NCI-H187 treated with DMSO at 0.1 percent for 48 hours (cell line): ENCODE measurements at places on chromosomes 2 and 18.

DNA sequence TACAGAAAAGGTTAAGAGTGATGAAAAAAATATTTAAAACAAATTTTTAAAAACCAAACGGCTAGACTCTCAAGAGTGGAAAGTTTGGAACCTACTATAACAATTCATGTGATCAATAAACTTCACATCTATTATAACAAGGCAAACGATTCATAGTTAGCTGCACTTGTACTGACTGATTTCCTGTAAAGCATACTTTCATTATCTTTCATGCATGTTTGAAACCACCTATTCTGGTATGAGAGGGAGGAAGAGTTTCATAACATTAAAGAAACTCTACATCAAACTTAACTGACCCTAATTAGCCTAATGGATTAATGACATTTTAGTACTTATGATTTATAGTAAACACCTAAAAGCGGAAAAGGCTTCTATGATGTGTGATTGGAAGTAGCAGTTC lies 43.7 kb upstream of the VWC2L start:
- no peak for DNase-seq

DNA sequence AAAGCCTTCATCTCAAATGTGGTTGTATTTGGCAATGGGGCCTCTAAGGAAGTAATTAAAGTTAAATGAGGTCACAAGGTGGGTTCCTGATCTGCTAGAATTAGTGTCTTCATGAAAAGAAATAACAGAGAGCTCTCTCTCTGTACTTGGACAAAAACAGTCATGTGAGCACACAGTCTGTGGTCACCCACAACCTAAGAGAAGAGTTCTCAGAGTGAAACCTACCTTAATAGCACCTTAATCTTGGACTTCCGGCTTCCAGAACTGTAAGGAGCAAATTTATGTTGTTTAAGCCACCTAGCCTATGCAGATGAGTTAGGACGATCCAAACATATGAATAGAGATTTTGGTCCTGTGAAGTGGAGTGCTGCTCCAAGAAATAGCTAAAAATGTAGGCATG lies 758.9 kb downstream of the LRRTM4 start:
- DNase-seq: no peak

GRCh38 chr2:234395891-234396420 lies 100.9 kb downstream of the ARL4C start:
- DNase-seq: peak; percentile 54

DNA sequence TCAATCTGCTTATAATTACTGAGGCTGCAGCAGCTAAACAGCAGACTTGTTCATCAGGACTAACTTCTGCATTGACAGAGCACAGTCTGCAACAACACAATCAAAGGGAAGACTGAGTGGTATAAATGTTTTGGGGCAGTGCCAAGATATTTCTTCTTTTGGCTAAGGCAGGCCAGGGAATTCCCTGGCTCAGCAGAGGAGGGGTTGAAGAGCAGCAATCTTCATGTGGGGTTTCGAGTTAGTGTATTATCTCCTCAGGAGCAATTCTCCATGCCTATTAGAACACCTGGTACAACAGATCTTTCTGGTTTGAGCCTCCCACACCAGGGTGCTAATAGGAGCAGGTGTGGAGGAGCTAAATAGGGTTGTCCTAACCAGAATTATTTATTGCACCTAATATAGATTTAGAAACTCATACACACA lies 103.0 kb upstream of the STK17B start:
- DNase-seq: peak; percentile 13

GRCh38 chr2:96769814-96770213 lies 9.1 kb downstream of the CNNM4 start:
- no peak for DNase-seq

DNA sequence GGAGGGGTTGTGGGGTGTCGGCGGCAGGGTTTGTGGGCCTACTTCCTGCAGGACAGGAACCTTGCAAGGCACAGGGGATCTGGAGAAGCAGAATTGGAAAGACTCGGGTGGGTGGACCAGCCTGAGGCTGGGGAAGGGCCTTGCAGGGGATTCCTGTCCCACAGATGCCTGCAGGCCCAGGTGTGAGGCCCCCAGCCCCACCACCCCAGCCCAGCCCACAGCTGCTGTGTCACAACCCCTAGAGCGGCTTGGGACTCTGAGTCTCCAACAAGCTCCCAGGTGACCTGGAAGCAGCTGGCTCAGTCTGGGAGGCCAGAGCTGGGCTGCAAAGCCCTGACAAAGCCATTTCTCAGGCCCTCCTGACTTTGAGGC lies 93.1 kb downstream of the ZFP36L2 start:
- no peak for DNase-seq

DNA sequence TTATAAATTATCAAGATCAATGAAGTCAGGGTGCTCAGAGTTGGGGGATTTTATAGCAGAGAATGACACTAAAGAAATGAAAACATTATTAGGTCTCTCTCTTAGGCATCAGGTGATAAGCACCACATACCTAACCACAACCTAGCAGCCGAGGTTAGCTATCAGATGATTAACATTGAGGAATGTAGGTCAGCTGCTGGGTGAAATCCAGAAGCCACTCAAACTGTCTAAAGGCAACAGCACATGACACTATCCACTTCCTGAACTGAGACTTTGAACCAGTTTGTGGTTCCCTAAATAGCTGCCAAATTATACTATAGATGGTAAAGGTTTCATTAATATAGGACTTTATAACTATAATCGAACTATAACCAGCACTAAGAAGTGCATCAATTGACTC lies 4.7 kb downstream of the EPG5 start:
- no peak for DNase-seq

- no peak for DNase-seq
Measured at GRCh38 chr2:10339647-10340592, 37.2 kb downstream of the HPCAL1 start.

GRCh38 chr2:200469708-200470211 lies 40.1 kb downstream of the KCTD18 start:
- DNase-seq: no peak

DNA sequence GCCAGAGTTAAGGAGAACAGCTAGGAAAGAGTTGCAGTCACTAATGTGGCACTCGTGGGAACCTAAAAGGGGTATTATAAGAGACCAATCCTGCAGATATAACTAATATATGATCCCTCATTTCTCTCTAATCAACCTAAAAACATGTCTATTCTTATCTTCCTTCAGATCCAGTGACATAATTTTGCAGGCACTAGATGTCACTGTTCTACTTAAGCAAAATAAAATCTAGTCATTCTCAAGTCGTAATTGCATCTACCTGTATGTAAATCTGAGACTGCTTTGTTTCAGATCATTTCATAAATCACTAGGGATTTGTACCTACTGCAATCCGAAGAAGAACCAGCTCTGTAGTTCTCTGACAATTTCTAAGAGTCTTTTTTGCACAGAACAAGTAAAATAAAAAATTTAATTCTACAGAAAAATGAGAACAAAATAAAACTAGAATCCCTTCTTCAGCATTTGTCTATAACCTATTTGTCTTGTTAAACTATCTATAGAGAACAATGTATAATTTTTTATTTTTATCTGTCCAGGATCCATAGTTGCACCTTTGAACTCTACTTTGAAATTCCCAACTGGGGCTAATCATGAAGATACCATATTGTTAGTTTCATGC lies 56.5 kb upstream of the ERBB4 start:
- DNase-seq: no peak

- DNase-seq: no peak
Measured at GRCh38 chr2:74648009-74648443, at the start of gene M1AP. Gene M1AP, minus strand, starts transcription at chr2:74648330. Its CDS starts 8,055 bp downstream, at chr2:74640275.

- DNase-seq: no peak
Measured at GRCh38 chr2:174681099-174682006, 82.9 kb downstream of the CHRNA1 start.

DNA sequence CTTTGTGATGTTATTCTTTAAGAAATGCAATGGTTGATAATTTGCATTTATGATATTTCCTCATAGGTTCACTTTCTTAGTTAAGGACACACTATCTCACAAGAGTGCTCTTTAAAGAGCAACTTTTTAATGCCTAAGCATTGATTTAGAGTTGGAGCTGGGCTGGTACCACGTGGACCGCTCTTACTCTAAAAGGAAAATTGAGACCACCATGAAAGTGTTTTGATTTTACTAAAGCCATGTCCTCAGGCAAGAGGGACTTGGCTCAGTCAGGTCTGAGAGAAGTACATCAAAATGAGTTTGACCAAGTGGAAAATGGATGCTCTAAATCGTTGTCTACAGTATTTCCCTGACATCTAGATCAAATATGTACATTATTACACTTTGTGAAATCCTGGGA lies 302.4 kb downstream of the LRRTM1 start:
- no peak for DNase-seq

DNA sequence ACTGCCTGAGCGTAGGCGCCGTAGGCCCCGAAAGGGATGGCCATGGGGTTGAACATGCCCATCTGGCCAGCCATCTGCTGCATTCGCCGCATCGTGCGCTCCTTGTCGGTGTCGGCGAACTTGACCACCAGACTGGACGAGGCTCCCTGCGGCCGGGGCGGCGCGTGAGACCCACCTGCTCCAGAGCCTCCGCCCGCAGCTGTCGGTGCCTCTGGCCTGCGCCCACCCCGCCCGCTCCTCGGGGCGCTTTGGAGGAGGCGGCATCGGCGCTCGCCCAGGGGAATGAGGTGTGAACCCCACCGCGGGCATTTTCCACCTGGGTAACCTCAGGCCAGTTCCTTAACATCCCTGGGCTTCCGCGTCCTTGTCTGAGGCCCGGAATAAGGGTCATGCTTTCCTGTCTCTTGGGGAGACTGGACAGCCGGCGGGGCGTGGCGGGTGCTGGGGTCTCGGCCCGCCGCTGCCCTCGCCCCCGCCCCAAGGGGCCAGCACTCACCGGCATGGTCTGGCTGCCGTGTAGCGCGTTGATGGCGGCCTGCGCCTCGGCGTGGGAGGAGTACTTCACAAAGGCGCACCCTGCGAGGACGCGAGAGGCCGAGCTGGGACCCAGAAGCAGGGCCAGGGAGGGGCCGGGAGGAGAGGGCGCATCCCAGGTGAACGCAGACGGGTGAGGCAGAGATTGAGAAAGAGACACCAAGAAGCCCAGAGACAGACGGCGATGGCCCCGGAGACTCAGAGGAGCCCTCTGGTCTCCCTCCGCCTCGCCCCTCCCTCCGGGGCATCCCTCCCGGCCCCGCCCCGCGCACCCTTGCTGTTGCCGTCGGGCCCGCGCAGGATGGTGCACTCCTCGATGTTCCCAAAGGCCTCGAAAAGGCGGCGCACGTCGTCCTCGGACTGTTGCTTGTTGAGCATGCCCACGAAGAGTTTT lies 291.0 kb downstream of the CELF4 start:
- DNase-seq: no peak

- no peak for DNase-seq
Measured at GRCh38 chr2:37499113-37499512, 154.7 kb downstream of the QPCT start.

DNA sequence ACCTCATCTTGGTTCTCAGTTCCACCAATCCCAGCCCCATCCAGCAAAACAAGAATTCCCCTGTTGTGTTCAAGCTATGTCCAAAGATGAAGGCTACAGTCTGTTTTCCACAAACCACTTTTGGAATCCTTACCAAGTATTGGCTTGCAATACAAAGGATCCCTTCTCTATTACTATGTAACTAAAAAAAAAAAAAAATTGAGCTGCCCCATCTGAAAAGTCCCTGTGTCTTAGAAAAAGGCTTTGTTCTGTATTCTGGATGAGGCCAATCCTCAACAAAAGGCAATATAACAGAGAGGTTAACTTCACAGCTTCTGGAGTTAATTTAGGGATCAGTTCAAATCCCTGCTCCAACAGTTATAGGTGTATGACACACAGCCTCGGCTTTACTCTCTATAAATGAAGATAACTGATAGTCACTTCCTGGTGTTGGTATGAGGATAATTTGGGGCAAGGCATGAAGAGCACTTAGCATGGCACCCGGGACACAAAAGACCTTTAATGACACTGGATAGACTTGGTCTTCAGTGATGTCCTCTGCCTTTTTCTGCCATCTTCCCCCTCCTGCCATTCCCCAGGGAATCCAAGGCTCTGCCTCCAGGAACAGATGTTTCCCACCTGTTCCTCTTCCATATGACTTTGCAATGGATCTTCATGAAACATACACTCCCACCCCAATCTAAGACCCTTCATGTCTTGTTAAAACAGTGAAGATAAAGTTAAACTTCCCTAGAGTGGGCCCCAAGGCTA lies 61.2 kb upstream of the ATL2 start:
- no peak for DNase-seq

- DNase-seq: no peak
Measured at GRCh38 chr18:6878556-6879297, 149.2 kb downstream of the ARHGAP28 start.

DNA sequence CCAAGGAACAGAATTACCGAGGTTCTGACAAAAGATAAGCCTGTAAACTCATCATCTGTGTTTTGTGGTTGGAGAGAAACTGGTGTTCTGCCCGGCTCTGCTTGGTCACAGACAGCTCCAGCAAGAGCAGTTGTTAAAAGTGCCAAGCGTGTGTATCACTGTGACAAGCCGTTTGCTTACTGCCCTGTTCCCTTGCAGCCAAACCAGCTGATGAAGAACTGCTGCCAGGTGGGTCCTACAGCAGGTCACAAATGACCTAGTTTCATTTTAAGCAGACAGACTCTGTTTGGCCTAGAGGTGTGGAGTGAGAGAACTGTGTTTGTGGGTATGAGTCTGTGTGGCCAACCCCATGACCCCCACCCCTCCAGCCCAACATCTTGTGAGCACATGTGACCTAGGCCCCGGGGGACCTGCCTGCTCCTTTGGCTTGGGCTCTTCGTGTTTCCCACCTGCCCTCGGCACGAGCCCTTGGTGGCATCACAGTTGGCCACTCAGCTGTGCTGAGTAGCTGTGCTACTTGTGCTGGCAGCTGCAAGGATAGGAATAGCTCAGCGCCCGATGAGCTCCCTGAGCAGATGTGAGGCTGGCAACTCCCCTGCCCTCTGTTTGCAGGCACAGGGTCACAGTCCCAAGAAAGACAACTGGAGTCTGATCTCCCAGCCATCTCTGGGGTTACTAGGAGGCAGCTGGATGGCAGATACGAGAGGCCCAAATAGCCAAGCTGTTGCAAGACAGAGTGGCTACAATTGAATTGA lies 9.7 kb downstream of the OXER1 start:
- DNase-seq: no peak

DNA sequence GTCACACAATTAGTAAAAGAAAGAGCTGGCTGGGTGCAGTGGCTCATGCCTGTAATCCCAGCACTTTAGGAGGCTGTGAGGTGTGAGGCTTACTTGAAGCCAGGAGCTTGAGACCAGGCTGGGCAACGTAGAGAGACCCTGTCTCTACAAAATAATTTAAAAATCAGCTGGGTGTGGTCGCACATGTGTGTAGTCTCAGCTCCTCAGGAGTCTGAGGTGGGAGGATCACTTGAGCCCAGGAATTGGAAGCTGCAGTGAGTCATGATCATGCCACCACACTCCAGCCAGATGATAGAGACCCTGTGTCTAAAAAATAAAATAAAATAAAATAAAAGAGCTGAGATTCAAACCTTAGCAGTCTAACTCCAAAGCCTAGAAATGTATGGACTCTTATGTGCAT lies 39.0 kb upstream of the NEDD4L start:
- no peak for DNase-seq

- DNase-seq: no peak
Measured at GRCh38 chr2:174080672-174081121, 115.5 kb upstream of the SP3 start.

DNA sequence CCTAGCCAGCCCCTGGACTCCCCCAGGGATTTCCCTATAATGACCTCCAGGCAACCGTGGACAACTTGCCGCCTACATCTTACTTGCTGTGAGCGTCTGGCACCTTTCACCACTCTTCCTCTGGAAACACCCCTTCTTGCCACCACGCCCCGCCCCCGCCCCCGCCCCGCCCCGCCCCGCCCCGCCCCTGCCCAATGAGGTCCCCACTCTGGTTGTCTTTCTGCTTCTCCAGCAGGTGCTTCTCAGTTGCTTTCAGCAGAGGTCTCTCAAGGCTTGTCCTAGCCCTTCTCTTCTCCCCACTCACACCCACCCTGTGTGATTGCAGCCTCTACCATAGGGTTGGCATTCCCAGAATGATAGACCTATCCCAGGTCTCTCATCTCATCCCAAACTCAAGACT lies 214.5 kb downstream of the EN1 start:
- no peak for DNase-seq
